Aorta (tissue), 5 donors: ENCODE measurements at places on chromosomes 3 and 15.
A peak's percentile ranks its signal among the peaks of the same experiment; 100 is the strongest.

DNA sequence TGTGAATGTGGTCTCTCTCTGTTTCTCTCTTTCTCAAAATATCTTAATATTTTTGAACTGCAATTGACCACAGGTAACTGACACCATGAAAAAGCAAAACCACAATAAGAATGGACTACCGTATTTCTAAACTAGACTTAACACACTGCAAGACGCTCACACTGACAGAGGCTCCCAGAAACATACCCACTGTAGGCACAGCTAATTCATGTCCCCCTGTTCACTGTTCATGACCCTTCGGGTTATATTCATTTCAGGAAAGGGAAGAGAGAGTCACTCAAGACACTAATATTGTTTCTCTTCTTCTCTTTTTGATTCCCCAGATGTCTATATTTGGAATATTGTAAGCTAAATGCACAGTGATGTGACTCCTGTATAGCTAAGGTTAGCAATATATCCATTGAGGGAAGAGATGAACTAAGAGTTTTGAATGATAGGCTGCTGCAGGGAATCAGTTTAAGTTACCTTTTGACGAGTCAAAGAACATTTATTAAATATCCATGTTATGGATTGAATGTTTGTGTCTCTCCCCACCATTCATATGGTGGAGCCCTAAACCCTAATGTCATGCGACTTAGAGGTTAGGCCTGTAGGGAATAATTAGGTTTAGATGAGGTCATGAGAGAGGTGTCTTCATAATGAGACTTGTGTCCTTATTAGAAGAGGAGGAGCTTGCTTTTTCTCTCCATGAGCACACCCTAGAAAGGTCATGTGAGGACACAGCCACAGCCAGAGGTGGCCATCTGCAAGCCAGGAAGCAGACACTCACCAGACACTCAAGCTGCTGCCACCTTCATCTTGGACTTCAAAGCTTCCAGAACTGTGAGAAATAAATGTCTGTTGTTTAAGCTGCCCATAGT, 216.6 kb upstream of the GRM7 start:
- H3K36me3 ChIP-seq: no peaks in the 10 kb centered on the region
- no peak for DNase-seq
- no peak overlapping the region for H3K4me3 ChIP-seq
- H3K4me1 ChIP-seq: no peaks in the 10 kb centered on the region

DNA sequence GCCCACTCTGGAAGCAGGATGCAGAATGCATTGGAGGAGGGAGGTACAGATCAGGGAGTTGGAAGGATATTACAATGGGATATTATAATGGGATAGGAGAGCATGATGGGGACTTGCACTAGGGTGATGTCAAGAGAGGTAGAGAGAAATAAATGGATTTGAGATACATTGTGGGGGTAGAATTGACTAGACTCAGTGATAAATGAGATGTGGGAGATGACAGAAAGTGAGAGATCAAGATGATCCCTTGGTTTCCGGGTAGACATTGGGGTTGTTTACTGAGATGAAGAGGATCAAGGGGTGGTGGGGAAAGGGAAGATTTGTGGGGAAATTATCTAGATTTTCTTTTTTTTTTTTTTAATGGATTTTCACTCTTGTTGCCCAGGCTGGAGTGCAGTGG, 42.7 kb downstream of the BFSP2 start:
- H3K4me3 ChIP-seq: no peak overlapping the region
- H3K27me3 ChIP-seq: no peaks in the 10 kb centered on the region
- H3K4me1 ChIP-seq: no peaks in the 10 kb centered on the region
- H3K27ac ChIP-seq: no peak overlapping the region
- no peaks in the 10 kb centered on the region for H3K36me3 ChIP-seq
- no peak for DNase-seq

GRCh38 chr3:184561913-184562877, 610 bp downstream of the EPHB3 start:
- H3K27me3 ChIP-seq: no peaks in the 10 kb centered on the region
- H3K4me3 ChIP-seq: peak overlapping the region; percentile 69
- H3K4me1 ChIP-seq: no peaks in the 10 kb centered on the region
- DNase-seq: peak; percentile 55
- no peak overlapping the region for H3K27ac ChIP-seq

DNA sequence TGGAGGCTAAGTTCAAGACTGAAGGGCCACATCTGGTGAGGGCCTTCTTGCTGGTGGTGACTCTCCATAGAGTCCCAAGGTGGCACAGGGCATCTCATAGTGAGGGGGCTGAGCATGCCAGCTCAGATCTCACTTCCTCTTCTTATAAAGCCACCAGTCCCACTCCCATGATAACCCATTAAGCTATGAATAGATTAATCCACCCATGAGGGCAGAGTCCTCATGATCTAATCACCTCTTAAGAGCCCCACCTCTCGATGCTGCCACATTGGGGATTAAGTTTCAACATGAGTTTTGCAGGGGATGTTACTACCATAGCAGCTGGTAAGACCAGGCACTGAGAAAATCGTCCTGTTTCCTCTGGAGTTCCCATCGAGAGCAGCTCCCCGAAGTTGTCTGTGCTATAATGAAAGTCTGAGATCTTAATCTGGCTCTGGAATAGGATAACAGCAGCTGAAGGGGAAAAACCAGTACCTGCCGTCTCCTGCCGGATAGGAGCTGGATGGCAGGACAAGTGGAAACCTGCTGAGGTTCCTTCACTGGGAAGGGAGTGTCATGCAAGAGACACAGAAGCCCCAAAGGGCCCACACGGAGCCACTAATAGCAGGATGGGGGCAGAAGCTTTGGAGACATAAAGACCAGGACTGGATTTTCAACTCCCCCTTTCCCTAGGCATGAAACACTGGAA, 79.5 kb upstream of the EPHB3 start:
- H3K4me1 ChIP-seq: no peaks in the 10 kb centered on the region
- no peak overlapping the region for H3K4me3 ChIP-seq
- no peak for DNase-seq
- no peaks in the 10 kb centered on the region for H3K27me3 ChIP-seq
- H3K27ac ChIP-seq: no peak overlapping the region

GRCh38 chr3:97612632-97613031, 151.9 kb upstream of the ARL6 start:
- no peaks in the 10 kb centered on the region for H3K27me3 ChIP-seq
- no peaks in the 10 kb centered on the region for H3K4me1 ChIP-seq
- no peaks in the 10 kb centered on the region for H3K36me3 ChIP-seq
- no peak for DNase-seq
